ENCODE measurements at places on chromosomes 5 and 9.

- DNase-seq: no peak
Measured at GRCh38 chr9:134063088-134063570, 4.7 kb downstream of the BRD3 start.

DNA sequence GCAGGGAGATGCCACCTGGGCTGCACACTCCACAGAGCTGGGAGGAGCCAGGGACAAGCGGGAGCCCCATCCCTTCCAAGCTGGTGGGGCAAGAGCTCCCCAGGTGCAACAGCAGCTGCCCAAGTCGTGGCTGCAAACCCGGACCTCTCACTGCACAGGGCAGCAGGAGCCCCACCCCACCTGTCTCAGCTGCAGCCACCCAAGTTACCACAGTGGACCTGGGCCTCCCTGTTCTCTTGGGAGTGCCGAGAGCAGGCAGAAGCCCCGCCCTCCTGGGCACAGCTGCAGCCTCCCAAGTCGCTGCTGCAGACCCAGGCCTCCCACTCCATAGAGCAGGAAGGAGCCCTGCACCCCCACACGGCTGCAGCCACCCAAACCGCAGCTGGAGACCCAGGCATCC lies 374.1 kb upstream of the ACO1 start:
- no peak for DNase-seq

DNA sequence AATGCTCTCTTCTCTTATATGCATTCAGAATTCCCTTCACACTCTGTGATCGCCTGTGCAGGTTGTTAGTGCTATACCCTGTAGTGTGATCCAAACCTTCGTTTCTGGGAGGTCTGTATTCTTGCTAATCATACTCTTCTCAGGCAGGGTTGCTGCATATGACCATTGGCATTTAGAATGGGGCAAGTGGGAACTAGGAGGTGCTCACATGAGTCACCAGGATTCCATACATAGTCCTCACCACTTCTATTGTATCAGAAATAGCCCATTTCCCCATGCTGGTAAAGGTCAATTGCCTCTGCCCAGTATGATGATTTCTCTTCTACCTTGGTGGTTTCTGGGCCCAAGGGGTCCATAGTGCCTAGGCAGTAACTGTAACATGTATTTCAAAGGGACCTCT lies 443.5 kb upstream of the CDH6 start:
- no peak for DNase-seq

DNA sequence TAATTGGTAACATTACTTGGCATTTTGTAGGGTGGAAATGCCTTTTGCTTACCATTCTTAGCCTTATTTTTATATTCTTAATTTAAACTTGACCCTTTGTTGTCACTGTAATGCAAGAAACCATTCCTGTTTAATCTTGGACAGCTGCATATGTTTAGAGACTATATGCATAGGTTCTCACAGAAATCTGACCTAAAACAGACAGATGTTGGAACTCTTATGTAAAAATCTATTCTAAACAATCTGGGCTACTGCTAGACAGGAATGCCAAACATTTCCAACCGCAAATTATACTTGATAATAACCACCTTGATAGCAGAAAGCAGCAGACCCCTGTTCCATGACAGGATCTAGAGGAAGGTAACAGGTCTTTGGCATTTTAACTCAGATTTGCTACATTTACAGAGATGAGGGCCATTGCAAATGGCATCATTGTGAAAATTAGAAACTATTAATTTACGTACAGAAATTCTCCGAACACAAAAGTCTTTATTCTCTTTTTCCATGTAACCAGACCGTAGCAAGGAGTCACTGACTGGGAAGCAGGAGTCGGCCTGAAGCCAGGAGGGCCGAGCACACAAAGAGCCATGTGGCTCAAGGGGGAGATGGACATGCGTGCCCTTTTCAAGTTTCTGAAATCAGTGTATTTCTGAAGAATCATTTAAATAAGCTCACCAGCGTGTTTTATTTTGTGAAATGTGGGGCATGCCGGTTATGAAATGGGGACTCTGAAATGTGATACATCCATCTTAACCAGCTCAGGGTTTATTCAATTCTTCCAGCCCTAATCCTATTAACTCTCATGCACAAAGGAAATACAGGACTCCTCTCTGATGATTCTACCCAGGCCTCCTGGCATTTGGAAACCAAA lies 139.3 kb downstream of the AOPEP start:
- DNase-seq: no peak

- DNase-seq: no peak
Measured at GRCh38 chr9:89008744-89009545, 17.7 kb downstream of the S1PR3 start.

GRCh38 chr5:123885081-123885480 lies 373.1 kb downstream of the CSNK1G3 start:
- DNase-seq: no peak

DNA sequence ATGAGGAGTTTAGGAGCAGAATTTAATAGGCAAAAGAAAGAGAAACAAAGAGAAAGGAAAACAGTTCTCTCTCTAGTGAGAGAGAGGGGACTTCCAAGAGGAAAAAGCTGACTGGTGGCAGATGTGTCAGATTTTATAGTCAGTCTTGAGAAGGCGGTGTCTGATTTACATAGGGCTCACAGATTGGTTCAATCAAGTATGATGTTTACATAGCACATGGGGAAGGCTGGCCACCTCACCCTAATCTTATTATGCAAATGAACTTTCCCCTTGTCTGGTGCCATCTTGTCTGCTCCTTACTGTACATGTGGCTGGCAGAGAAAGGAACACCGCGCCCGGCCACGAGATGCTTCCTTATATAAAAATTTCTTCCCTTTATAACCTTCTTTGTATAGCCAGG lies 24.7 kb downstream of the UNC13B start:
- DNase-seq: no peak

- DNase-seq: peak; percentile 40
Measured at GRCh38 chr5:151157426-151158286, at the start of gene ANXA6. Gene ANXA6 (minus strand): TSS chr5:151157779. CDS start chr5:151147901, 9,878 bp downstream.

DNA sequence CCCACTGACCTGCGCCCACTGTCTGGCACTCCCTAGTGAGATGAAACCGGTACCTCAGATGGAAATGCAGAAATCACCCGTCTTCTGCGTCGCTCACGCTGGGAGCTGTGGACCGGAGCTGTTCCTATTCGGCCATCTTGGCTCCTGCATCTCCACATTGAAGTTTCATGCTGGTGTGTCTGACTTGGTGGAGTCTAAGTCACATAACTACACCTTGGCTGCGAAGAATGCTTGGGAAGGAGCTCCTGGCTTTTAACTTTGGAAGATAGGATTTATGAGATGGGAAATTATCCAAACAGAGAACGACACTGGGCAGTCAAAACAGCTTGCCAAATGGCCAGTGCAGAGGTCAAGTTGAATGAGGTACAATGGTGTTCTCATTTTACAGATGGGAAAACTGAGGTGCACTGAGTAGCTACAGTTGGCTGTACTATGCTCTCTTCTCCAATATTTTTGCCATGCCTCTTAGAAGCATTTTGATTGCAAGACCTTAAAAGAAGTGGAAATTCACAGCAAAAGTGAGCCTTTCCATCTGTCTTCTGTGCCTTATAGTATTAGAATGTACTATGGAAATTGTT lies 36.7 kb downstream of the CCDC192 start:
- DNase-seq: no peak

- no peak for DNase-seq
Measured at GRCh38 chr5:65198456-65199120, 283.1 kb downstream of the ADAMTS6 start.

DNA sequence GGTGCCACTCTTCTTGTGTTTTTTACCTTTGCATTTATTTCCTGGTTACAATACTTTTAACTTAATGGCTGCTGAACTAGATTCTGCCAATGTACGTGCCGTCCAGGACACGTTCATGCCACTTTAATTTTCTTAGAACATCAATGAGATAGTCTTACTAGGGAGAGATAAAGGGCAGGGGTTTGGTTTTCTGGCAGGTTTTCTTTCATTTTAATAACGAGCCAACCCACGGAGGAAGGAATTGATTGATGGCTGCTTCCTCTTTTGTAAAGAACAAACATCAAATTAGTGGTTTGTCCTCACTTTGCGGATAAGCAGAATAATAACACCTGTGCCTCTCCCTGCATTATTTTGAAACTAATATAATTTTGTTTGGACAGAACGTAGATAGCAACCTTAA lies 135.7 kb downstream of the DOCK8 start:
- DNase-seq: no peak

GRCh38 chr9:121551985-121552753 lies 52.5 kb upstream of the GGTA1 start:
- no peak for DNase-seq

- DNase-seq: no peak
Measured at GRCh38 chr9:114953959-114954358, 23.6 kb upstream of the TNFSF8 start.

GRCh38 chr5:128174951-128175350 lies 91.4 kb downstream of the SLC12A2 start:
- no peak for DNase-seq

DNA sequence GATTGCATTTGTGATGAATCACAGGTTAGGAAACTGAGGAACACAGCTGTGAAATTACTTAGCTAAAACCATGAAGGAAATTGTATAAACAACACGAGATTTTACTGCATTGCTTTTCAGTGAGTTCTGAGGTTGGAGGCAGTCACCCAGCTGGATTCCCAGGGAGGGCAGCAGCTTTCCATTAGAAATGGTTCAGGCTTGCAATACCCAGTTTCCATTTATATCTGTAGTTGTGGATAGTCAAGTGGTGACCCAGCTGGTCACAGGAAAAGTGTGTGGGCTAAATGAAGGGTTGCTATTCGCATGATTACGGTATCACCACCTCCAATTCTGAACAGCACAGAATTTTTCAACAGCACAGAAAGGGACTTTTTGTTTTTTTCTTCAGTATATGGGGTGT lies 34.3 kb upstream of the SPATA31D4 start:
- no peak for DNase-seq

DNA sequence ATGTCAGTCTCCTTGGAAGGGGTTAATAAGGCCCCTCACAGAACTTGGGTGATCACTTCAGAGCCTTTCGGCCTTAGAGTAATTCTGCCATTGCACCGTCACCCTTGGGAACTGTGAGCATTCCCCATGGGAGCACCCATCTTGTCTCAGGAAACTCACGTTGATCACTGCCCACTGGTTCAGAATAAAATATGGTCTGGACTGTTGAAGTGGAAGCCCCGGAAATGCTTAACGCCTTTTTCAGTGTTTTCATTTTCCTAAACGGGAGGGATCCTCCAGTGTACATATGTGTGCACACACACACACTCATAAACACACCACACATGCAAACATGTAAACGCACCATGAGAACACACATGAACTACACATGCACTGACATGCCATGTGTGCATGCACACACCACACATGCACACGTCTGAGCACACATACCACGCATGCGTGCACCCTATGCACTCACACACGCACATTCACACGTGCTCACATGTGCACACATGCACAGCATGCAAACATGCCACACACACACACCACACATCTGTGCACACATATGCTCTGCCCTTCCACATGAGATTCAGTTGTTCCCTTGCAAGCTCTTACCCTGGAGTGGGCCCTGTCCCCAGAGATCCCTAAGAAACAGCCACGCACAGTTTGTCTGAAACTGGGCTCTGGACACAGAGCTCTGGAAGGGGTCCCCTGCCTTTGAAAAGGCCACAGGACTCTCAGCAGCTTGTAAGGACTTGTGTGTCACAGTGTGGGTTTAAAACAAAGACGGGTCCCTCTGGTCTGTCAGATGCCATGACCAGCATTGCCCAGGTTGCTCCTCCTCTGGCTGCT lies 17.0 kb downstream of the MRPL36 start:
- DNase-seq: no peak

GRCh38 chr9:69900406-69900805 lies 79.8 kb downstream of the CFAP95 start:
- DNase-seq: no peak

DNA sequence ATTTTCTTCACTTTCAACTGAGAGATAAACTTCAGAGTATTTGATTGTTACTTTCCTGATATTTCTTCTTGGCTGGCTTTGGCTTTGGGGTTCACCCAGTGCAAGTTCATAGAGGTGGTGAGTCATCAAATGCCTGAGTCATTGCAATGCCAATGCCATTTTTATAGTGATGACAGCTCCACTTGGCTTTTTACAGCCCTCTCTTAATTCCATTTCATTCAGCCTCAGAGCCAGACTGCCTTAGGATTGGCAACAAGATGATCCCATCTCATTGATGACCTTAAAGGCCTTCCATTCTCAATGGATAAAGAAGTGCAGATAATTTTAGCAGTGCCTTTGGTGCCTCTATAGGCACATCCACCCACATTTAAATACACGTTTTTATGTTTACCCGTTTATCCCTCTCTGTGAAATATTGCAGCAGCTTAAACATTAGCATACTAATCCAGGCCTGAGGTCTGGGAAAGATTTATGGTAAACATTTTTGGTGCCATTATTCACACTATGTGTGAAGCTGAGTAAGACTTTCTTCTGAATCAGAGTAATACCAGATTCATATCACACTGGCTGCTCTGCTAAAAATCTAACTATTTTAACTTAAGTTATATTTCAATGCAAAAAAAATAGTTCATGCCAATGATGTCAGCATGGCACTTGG lies 88.9 kb upstream of the TYRP1 start:
- no peak for DNase-seq

GRCh38 chr9:31700252-31701045 lies 684.0 kb upstream of the ACO1 start:
- no peak for DNase-seq

GRCh38 chr5:178365501-178366440 lies 133.2 kb upstream of the PHYKPL start:
- no peak for DNase-seq

DNA sequence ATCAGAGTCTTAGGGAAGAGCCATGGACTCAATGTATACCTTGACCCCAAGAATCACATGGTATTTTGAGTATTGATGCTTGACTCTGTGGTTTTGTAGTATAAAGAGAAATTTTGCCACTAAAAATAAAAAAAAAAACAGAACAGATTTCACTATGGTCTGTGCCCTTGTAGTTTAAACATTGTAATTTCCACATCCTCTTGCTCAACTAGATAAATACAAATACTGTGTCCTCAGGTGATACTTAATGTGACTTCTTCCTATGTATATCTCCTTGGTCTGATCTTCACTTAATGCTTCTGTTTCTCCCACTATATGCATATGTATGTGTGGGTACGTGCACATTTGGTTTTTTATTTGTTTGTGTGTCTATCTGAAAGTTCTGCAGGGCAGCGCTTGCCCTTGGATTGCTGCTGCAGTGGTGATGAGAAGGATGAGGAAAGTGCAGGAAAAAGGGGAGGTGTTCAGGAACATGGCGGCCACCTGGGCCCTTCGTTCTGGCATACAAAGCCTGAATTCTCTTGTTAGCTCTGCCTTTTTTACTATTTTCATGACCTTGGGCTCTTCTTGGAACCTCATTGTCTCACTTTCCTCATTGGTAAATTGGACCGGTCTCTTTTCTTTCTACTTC lies 222.2 kb downstream of the MAST4 start:
- no peak for DNase-seq

GRCh38 chr5:142610176-142611001 lies 75.5 kb downstream of the FGF1 start:
- no peak for DNase-seq

DNA sequence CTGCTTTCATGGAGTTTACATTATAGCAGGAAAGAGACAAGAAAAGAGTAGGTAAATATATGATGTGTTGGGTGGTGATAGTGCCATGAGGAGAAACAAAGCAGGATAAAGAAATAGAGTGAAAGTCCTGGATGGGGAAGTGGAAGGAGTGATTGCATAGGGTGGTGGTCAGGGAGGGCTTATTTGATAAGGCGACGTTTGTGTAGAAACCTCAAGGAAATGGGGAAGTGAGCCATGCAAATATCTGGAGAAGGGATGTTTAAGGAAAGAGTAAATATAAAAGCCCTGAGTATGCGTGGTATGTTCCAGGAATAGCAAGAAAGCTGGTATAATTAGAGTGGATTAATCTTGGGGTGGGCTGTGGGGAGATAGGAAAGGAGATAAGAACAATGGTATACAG lies 134.7 kb upstream of the SV2C start:
- DNase-seq: no peak

All from NCI-H345 (cell line).